ENCODE measurements at places on chromosomes 5 and 9. TPM values are rescaled to one million over a fixed set of nuclear protein-coding genes. Genes with fewer than 3 reads are reported as not detected.

The LHX3 gene
- polyA plus RNA-seq = not detected

- DNase-seq = no peak
Observed at GRCh38 chr5:172766287-172767108, 4.5 kb downstream of the DUSP1 start.

The LIFR gene
- polyA plus RNA-seq = 43.1 TPM

GRCh38 chr5:177440990-177441780 lies 5.4 kb upstream of the PRR7 start:
- DNase-seq = no peak

- DNase-seq = no peak
Observed at GRCh38 chr5:154440540-154440939, 5.3 kb upstream of the SAP30L start.

- DNase-seq = no peak
Observed at GRCh38 chr9:133457748-133458147, 2.0 kb upstream of the CACFD1 start.

- DNase-seq = no peak
Observed at GRCh38 chr5:102843997-102844396, 88.9 kb downstream of the PAM start.

DNA sequence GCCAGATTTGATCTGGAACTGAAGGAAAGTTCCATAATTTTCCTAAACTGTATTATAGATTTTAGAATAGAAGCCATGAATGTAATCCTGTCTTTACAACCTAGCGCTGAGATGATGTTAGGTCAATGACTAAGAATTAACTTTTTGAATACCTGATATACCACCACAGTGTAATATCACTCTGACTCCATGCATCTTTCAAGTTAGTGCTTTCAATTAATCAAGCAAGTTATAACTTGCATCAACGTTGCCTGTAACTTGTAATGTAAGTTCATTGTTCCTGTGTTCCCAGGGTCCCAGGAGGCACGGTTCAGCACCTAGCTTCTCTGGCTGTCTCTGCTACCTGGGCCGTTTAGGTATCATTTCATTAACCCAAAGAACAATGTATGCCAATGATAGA lies 139.3 kb downstream of the CSNK1G3 start:
- no peak for DNase-seq

DNA sequence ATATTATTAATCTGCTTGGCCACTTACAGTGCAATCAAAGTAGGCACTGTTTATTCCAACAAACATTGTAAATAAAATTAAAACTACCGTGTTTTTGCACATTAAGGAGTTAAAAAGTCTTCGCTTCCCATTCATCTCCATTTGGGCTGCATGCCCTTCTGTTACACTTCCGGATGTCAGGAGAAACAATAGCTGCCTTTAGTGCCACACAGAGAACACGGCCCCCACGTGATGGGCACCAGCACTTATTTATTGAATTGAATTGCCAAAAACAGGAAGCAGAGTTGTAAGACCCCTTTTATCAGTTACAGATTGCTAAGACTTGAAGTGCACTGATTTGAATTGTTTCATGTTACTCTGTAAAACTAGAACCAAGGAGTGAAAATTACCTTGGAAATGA lies 80.4 kb downstream of the LHFPL2 start:
- DNase-seq = no peak

GRCh38 chr5:24749701-24750100 lies 104.9 kb upstream of the CDH10 start:
- no peak for DNase-seq

DNA sequence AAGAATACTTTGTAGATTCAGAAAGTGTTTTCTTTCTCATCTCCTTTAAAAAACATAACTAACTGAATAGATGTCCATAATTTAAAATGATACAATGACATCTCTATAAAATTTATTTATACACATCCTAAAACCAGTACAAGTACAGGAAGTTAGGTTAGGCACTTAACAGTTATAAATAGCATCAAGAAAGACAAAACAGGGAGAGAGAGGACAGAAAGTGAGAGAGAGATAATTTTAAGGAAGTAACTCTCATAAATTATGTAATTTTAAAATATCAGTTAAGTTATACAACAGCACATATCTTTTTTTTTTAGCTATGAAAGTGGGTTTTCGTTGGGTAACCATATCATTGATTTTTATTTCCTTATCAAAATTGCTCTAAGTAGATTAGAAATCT lies 1068.6 kb downstream of the TAF11L14 start:
- DNase-seq = no peak

GRCh38 chr9:36110434-36110833 lies 26.1 kb upstream of the GLIPR2 start:
- DNase-seq = no peak

GRCh38 chr5:102600964-102601363 lies 102.2 kb upstream of the SLCO6A1 start:
- DNase-seq = no peak
